Caco-2 (cell line): ENCODE measurements at places on chromosomes 3 and 15.

DNA sequence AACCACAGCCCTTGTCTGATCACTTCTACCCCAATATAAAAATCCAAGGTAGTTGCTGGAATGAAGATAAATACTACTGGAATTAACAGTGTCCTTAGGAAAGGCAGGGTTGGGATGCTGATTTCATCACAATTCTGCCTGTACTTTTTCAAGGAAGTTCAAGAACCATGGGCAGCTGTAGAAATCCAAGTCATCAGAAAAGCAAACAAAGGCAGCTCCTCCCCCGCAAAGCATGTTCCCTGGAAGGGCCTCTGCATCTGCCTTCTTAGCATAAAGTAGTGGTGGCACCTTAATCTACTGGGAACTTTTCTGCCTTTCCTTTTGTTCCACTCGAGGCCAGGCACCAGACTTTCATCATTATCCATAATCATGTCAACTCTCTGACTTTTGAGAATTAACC is 54.4 kb downstream of the ERC2 start:
- no peak for DNase-seq

DNA sequence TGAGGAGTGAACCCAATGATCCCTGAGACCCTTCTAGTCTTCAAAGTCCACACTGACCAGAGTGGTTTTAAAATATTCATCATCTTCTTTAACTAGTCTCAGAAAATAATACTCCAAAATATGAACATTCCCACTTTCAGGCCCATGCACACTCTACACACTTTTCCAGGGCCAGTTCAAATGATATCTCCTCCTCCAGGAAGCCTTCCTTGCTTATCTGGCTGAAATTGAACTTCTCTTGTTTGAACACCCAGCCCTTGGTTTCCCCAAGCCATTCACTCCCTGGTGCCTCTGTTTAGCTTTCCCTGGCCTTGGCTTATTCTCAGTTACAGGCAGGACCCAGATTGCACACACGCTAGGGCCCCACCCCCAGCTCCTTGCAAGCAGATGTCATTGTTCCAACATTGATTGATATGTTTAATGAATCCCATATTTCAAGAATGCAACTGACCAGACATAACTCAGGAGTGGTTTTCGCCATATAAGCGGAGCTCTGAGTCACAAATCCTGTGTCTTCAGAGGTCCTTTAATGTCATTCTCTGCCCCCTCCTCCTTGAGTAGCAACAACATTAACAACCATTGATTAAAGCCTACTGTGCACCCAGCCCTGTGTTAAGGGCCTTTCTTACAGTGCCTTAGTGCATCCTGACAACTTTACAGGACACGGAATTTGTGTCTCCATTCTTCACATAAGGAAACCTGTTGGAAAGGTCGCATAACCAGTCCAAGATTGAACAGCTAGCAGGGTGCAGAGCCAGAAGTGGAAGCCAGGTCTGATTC is 2.1 kb downstream of the ITGA11 start:
- no peak for DNase-seq

DNA sequence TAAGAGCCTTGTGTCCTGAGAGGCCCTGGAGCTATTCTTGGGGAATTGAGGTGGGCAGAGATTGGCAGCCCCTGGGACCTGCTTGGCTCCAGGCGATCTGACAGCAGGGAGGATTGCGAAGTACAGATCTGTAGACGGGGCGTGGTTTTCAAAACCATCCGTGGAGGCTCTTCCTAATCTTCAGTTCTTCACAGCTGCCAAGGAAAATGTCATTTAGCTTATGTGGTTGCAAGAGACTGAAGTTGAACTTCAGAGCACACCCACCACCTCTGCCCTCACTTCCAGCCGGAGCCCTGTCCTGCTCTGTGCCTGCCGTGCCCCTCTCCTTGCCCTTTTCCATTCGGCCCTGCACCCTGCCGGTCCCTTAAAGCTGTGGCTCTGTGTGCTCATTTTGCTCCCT is 12.9 kb downstream of the NISCH start:
- DNase-seq = no peak

- DNase-seq = no peak
Observed at GRCh38 chr3:117526470-117527079, 817.0 kb downstream of the TUSC7 start.

DNA sequence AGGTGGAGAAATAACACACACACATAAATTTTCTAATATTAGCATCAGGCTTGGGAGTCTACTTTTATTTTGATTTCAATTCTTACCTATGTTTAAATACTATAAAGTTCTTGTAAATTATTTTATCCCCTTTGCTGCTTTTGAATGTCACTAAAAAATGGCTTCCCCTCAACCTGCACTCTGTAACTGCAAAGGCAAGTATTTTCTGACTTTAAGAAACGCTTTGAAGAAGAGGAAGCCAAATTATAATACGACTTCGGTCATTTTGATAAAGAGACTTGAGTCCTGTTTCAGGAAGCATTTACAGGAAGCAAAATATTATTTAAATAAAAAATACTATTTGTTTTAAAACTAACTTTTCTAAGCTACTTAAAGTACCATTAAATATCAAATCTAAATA is 627.7 kb upstream of the AGTR1 start:
- DNase-seq = no peak

GRCh38 chr3:183492849-183493179 is 62.7 kb downstream of the KLHL6 start:
- no peak for DNase-seq

DNA sequence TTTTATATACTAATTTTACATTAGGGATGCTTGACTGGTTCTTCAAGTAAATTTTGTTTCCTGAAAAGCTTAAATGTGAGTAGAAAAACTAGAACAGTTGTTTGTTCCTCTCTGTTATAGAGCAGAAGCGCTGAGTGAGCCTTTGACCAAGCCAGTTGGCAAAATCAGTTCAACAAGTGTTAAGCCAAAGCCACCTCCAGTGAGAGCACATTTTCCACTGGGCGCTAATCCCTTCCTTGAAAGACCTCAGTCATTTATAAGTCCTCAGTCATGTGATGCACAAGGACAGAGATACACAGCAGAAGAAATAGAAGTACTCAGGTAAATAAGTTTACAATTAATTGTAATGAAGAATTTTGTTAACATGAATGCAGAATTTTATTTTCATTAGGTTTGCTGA is 14.6 kb downstream of the CAPN7 start:
- DNase-seq = no peak
